ENCODE measurements at places on chromosomes 11 and 22. TPM values are rescaled to one million over a fixed set of nuclear protein-coding genes. Genes with fewer than 3 reads are reported as not detected.

GRCh38 chr22:26709617-26710390 is 52.4 kb downstream of the MIAT start:
- DNase-seq = no peak

DNA sequence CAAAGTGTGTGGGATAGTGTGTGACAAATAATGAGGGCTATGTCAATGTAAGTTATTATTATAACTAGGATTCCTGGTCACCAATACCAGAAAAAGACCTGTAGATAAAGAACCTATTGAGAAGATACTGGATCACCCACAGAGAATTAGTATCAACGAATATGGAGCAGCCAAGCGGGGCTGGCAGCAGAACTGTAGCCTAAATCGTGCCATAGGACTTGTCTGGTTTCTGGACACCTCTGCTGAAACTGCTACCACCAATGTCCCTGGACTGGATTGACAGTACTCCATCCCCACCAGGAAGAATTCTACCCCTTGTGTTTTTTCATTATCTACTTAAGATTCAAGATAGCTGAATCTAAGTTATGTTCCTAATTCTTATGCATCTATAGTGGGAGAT is 30.3 kb upstream of the PAX6 start:
- no peak for DNase-seq

GRCh38 chr11:86176165-86176884 is 68.2 kb upstream of the EED start:
- DNase-seq = peak; percentile 36

DNA sequence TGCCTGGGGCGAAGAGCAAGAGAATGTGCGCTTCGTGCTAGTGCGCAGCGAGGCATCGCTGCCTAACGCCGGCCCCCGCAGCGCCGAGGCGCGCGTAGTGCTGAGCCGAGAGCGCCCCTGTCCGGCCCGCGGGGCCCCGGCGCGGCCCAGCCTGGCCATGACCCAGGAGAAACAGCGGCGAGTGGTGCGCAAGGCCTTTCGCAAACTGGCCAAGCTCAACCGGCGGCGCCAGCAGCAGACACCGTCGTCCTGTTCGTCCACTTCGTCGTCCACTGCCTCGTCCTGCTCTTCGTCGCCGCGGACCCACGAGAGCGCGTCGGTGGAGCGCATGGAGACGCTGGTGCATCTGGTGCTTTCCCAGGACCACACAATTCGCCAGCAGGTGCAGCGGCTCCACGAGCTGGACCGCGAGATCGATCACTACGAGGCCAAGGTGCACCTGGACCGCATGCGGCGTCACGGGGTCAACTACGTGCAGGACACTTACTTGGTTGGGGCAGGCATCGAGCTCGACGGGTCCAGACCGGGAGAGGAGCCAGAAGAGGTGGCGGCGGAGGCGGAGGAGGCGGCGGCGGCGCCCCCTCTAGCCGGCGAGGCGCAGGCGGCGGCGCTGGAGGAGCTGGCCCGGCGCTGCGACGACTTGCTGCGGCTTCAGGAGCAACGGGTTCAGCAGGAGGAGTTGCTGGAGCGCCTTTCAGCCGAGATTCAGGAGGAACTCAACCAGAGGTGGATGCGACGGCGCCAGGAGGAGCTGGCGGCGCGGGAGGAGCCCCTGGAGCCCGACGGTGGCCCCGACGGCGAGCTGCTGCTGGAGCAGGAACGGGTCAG is 1.0 kb downstream of the RASSF10 start:
- DNase-seq = peak; percentile 18

- no peak for DNase-seq
Measured at GRCh38 chr11:77497368-77497767, 23.5 kb upstream of the PAK1 start.

GRCh38 chr11:85672105-85672902 is 7.4 kb upstream of the CREBZF start:
- no peak for DNase-seq

Gene KCNJ4
- not detected for total RNA-seq

GRCh38 chr11:116641561-116642045 is 131.2 kb downstream of the BUD13 start:
- peak; percentile 29 for DNase-seq

Gene LINC01488
- not detected for total RNA-seq

DNA sequence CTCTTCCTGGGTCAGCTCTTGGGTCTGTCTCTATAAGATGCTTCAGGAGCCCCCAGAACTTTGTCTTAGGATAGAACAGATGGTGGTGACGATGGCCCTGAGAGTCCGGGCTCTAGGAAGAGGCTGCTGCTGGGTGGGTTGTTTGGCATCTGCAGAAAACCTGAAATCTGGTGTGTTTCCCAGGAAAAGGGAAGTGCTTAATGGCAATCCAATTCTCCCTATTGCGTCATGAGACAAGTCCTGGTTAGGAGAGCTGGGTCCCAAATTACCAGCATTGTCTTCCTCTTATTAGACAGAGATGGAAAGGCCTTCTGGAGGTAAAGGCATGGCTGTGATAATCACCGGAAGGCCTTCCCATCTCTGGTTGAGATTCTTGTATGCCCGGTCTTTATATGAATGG is 48.9 kb upstream of the GRAMD1B start:
- DNase-seq = no peak

Gene IL18
- 1.5 TPM for total RNA-seq

DNA sequence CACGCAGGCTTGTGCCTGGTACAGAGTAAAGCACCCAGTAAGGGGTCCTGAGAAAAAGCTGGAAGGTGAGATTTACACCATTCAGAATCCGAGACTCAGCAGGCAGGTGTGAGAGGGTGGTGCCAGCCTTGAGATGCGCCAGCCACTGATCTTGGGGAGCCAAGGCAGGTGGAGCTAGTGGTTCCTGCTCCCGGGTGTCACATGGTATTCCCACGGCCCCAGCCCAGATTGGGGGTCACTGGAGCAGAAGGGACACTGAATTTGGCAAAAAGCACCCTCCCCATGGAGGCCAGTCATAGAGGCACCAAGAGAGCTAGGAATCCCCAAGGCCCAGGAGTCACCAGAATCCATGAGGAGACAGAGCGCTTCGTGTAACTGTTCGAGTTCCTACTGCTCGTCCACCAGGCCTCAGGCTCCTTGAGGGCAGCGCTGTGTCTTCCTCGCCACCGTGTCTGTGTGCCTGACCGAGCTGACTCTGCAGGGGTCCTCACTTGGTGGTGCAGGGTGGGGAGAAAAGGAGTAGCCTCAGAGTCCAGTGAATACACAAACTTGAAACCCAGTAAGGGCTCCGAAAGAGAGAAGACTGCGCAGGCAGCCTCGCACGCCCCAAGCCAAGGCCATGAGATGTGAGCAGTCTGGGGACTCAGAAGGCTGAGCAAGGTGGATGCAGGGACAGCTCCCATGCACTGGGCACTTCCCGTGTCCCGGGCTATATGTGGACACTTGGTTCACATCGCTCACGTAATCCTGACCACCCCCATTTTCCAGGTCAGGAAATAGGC is 28.2 kb downstream of the TOM1 start:
- DNase-seq = no peak

DNA sequence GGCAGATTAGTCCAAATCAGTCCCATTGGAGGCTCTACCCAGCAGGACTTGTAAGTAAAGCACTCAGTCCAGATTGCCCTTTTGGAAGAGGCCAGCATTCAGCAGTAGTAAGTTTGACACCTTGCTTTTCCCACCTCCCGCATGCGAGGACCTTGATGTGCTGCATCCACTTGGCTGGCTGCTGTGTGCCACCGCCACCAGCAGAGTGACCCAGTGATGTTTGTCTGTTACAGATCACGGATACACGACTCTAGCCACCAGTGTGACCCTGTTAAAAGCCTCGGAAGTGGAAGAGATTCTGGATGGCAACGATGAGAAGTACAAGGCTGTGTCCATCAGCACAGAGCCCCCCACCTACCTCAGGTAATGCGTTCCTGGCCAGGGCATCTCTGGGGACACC is 6.6 kb downstream of the SMARCB1 start:
- DNase-seq = no peak
